Activated CD8-positive, alpha-beta T cell treated with anti-CD3 and anti-CD28 coated beads, Interleukin-2, amount 10 ng/mL, durations not matched to agents 7 days and 5 days (primary cell): ENCODE measurements at places on chromosomes 1 and 21. TPM values are rescaled to one million over a fixed set of nuclear protein-coding genes. Genes with fewer than 3 reads are reported as not detected.
A peak's percentile ranks its signal among the peaks of the same experiment; 100 is the strongest.

The UBL4B gene
- total RNA-seq = not detected

The PHF13 gene
- 12.6 TPM for total RNA-seq

The PGLYRP4 gene
- total RNA-seq = not detected

The OR10J1 gene
- total RNA-seq = not detected

The ZNF691 gene
- total RNA-seq = 8.9 TPM

The OR2T35 gene
- not detected for total RNA-seq

The CFAP45 gene
- 0.34 TPM for total RNA-seq

The ATP1A2 gene
- not detected for total RNA-seq

- no peak overlapping the region for H3K4me3 ChIP-seq
- no peak overlapping the region for H3K27ac ChIP-seq
- no peaks in the 10 kb centered on the region for H3K4me1 ChIP-seq
- no peaks in the 10 kb centered on the region for H3K36me3 ChIP-seq
- H3K27me3 ChIP-seq = no peaks in the 10 kb centered on the region
These were observed 68.1 kb downstream of the SPAG17 start for GRCh38 chr1:118116909-118117308.

DNA sequence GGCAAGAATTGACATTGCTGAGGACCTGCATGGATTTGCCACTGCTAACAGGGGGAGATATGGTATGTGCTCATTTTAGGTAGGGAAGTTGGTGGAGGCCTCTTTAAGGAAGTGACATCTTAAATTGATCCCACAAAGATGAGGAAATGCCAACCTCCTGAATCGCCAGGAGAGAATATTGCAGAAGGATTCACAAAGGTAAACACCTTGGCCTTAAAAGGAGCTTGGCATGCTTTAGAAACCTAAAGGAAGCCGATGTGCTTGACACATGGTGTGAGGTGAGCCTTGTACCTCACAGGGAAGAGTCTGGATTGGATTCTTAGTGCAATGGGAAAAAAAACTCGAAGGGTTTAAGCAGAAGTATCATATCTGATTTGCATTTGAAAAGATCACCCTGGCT is 470.5 kb upstream of the DAB1 start:
- no peaks in the 10 kb centered on the region for H3K4me1 ChIP-seq
- H3K27me3 ChIP-seq = no peaks in the 10 kb centered on the region
- no peak overlapping the region for H3K4me3 ChIP-seq

- DNase-seq = no peak
- H3K4me3 ChIP-seq = no peak overlapping the region
- H3K36me3 ChIP-seq = peaks cover 2% of the 10 kb centered on the region
- peaks cover 43% of the 10 kb centered on the region for H3K4me1 ChIP-seq
- no peak overlapping the region for H3K27ac ChIP-seq
These were observed 27.6 kb downstream of the ABCA4 start for GRCh38 chr1:94093396-94093795.

DNA sequence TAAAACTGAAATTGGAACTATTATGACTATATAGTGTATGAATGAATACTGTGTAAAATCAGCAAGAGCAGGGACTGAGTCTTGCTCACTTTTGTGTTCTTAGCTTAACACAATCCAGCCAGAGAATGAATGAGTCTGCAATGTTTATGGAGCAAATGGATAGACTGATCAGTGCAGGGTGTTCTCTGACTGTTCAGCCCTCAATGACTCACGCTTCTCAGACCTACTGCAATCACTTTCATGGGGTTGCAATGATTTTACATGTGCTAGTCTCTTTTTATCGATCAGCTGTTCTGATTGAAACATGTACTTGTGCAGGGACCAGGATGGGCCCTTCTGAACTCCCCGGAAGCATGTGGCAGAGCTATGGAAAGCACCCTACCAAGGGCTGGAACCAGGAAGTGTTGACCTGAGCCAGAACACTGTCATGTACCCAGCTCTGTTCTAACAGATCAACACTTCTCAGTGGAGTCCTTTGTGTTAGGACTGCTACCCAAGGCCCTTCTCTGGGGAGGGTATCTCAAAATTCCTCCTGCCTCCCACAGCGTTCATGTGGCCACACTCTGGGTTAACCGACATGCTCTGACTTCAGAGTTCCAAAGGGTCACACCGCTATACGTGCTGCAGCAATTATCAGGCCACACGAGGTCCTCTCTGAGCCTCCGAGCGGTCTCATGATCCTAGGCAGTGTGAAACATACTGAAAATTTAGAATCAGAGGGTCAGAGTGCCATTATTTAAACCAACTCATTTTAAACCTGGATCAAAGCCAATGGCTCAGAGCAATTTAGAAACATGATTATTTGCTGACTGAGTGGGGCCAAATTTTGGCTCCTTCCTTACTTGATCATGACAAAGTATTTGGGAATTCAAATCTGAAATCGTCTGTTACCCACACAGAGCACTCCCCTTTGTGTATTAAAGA is 35.2 kb downstream of the GRIK1 start:
- H3K27ac ChIP-seq = no peak overlapping the region
- H3K36me3 ChIP-seq = no peaks in the 10 kb centered on the region
- no peak for DNase-seq
- peaks cover 2% of the 10 kb centered on the region for H3K27me3 ChIP-seq
- no peak overlapping the region for H3K4me3 ChIP-seq

GRCh38 chr1:39381839-39382238 is 109.6 kb upstream of the BMP8A start:
- no peaks in the 10 kb centered on the region for H3K4me1 ChIP-seq
- no peak overlapping the region for H3K4me3 ChIP-seq
- no peaks in the 10 kb centered on the region for H3K27me3 ChIP-seq
- H3K27ac ChIP-seq = no peak overlapping the region
- peaks cover 54% of the 10 kb centered on the region for H3K36me3 ChIP-seq
- DNase-seq = no peak

- H3K4me3 ChIP-seq = no peak overlapping the region
- H3K4me1 ChIP-seq = peaks cover 7% of the 10 kb centered on the region
- H3K27ac ChIP-seq = no peak overlapping the region
- peaks cover 8% of the 10 kb centered on the region for H3K27me3 ChIP-seq
- H3K36me3 ChIP-seq = no peaks in the 10 kb centered on the region
These were observed 44.6 kb upstream of the BCL9 start for GRCh38 chr1:147496571-147497210.

DNA sequence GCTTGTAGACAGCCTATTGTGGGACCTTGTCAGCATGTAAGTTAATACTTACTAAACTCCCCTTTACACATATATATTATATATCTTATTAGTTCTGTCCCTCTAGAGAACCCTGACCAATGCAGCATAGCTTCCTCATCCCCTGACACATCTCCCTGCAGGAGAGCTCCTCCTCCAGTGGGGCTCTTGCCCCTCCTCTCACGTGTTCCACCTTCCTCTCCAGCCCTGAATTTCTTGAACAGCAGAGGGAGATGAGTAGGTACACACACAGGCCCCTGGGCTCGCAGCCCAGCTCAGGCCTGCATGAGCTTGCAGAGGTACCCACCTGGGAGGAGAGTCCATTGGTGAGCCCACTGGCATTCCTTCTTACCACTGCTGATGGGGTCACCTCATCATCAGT is 27.3 kb upstream of the GOLT1A start:
- no peaks in the 10 kb centered on the region for H3K4me1 ChIP-seq
- DNase-seq = no peak
- H3K36me3 ChIP-seq = no peaks in the 10 kb centered on the region

DNA sequence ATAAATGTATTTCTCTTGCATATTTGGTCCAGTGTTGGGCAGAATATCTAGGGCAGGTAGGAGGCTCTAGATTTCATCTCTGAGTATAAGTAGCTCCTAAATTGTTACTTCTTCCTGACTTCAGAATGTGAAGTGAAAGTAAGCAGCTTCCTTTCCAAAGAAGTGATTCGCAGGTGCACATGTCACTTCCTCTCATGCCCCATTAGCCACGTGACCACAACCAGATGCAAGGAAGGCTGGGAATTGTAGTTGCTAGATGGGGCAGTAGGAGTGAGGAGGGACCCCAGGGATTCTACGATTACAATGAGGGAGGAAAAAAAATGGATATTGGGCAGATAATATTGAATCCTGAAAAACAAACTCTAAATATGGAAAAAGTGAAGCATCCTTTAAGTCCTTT is 113.2 kb upstream of the CYYR1 start:
- DNase-seq = peak; percentile 53
- no peak overlapping the region for H3K4me3 ChIP-seq
- H3K36me3 ChIP-seq = no peaks in the 10 kb centered on the region
- H3K27me3 ChIP-seq = no peaks in the 10 kb centered on the region
- H3K4me1 ChIP-seq = peaks cover 5% of the 10 kb centered on the region

DNA sequence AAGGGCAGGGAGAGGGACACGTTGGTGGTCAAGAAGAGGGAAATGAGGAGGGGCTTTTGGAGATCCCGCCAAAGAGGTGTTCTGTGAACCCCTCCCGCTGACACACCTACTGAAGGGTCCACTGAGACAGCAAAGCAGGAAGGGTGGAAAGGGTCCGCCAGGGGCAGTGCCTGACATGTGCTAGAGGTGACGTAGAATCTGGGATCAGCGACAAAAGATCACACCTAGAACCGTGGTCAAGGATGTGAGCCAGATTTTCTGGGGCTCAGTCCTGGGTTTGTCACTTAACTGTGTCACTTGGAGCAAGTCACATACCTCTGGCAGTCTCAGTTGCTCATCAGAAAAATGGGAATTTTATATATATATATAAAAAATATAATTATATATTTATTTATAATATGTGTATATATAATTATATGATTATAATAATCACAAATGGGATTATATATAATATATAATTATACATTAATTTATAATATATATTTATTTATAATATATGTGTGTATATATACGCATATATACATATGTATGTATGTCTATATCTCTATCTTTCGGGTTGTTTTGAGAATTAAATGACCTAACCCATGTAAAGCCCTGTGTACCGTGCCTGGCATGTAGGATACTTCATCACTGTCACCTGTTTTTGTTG is 35.0 kb upstream of the ATP5PO start:
- H3K27ac ChIP-seq = peak overlapping the region; percentile 98
- H3K36me3 ChIP-seq = peaks cover 63% of the 10 kb centered on the region
- peak; percentile 37 for DNase-seq
- peak overlapping the region; percentile 63 for H3K4me3 ChIP-seq
- H3K27me3 ChIP-seq = no peaks in the 10 kb centered on the region
- H3K4me1 ChIP-seq = peaks cover 79% of the 10 kb centered on the region

DNA sequence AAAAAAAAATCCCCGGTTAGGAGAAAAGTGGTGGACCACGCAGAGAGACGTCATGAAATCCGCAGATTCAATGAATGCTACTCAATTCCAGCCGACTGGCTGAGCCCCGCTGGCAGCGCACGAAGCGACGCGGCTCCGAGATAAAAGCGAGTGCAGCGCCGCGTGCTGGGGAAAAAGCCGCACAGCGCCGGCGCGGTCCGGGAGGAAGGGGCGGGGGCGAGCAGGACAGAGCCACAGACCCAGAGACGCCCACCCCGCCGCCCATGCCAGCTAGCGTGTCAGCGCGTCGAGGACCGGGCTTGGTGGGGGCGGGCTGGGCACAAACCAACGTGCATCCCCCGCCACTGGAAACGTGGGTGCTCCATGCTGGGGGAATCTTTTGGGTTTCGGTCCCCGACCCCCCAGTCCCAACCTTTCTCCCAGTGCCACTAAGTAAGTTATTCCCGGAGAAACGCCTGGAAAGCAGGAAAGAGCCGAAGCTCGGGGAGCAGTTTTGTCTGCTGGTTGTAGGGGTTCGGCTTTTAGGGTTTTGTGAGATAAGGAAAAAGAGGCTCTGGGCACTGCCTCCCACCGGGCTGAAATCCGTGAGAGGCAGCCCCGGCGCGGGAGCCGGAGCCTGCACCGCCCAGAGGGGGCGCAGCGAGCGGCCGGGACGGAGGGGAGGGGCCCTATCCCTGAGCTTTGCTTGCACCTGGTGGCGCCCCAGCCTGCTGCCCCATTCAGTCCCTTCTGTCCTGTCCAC is at the start of gene KCNJ6:
TSS of gene KCNJ6 (minus strand) at position 148 of the 742 bp plus-strand sequence. CDS start 75,775 bp downstream, outside the sequence.
- H3K27ac ChIP-seq = no peak within 1 kb of the TSS
- H3K4me1 ChIP-seq = no peaks in the 10 kb centered on the region
- H3K36me3 ChIP-seq = peaks cover 3% of the 10 kb centered on the region
- peaks cover 35% of the 10 kb centered on the region for H3K27me3 ChIP-seq
- H3K4me3 ChIP-seq = no peak within 1 kb of the TSS

DNA sequence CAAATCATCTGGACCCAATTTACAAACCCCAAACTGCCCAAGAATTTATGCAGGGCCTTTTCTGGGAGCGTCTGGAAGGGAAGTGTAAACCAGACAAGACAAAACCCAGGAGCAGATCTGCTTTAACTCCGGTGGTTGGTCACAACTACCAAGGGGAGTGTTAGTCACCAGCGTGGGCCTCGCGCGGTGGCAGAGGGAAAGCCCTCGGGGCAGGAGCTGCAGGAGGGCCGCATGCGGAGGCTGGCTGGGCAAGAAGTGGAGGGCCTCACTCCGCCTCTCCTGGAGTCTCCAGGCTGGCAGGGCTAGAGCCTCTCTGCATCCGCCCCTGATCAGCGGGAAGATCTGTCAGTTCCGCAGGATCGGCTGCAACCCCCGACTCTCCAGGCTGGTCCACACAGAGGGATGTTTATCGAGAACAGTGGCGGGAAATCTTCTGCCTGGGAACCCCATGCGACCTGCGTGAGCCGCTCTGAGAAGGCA is 2.0 kb downstream of the COL24A1 start:
- H3K4me3 ChIP-seq = no peak overlapping the region
- peaks cover 39% of the 10 kb centered on the region for H3K27me3 ChIP-seq
- DNase-seq = no peak

DNA sequence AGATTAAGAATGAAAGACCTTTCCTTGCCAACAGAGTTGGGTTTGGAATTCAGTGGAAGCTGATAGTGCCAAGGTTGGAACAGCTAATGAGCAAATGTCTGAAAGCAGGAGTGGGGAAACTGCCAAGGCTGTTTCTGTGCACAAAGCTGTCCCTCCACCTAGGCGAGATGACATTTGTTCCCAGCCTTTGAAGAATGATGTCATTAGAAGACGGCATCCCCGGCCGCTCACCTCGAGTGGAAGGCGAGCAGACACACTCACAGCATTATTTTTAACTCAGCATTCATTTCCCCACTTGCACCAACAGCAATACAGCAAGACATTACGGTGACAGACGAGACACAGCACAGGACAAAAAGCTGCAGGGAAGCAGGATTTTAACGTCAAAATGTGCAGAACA is 463.9 kb downstream of the PCP4 start:
- no peaks in the 10 kb centered on the region for H3K4me1 ChIP-seq
- H3K36me3 ChIP-seq = no peaks in the 10 kb centered on the region
- H3K4me3 ChIP-seq = no peak overlapping the region
- no peak overlapping the region for H3K27ac ChIP-seq
- DNase-seq = no peak

GRCh38 chr1:23720256-23720995 is 22.8 kb upstream of the ELOA start:
- no peak overlapping the region for H3K27ac ChIP-seq
- peaks cover 3% of the 10 kb centered on the region for H3K4me1 ChIP-seq
- DNase-seq = no peak
- peaks cover 7% of the 10 kb centered on the region for H3K36me3 ChIP-seq
- no peaks in the 10 kb centered on the region for H3K27me3 ChIP-seq
- no peak overlapping the region for H3K4me3 ChIP-seq

GRCh38 chr1:234645964-234646363 is 36.0 kb upstream of the IRF2BP2 start:
- no peaks in the 10 kb centered on the region for H3K4me1 ChIP-seq
- H3K36me3 ChIP-seq = no peaks in the 10 kb centered on the region
- no peak overlapping the region for H3K27ac ChIP-seq
- peaks cover 9% of the 10 kb centered on the region for H3K27me3 ChIP-seq
- H3K4me3 ChIP-seq = no peak overlapping the region

DNA sequence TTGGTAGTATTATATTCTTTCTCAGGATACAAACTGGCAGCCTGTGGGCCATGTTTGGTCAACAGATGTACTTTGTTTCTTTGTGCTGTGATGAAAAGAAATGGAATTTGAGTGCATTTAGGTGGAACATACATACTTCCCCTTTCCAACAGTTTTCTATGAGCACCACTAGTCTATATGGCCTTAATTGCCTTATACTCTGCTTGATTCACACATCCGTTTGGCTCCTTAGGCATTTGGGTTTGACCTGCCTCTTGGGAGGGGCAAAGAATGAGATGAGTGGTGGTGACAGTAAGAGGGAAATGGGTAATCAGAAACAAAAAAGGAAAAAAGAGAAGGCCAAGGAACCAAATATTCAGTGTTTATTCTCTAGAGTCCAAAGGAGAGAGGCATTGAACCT is 17.0 kb downstream of the CFAP126 start:
- no peak for DNase-seq
- H3K27me3 ChIP-seq = no peaks in the 10 kb centered on the region
